ENCODE measurements at places on chromosomes 3 and 15.

DNA sequence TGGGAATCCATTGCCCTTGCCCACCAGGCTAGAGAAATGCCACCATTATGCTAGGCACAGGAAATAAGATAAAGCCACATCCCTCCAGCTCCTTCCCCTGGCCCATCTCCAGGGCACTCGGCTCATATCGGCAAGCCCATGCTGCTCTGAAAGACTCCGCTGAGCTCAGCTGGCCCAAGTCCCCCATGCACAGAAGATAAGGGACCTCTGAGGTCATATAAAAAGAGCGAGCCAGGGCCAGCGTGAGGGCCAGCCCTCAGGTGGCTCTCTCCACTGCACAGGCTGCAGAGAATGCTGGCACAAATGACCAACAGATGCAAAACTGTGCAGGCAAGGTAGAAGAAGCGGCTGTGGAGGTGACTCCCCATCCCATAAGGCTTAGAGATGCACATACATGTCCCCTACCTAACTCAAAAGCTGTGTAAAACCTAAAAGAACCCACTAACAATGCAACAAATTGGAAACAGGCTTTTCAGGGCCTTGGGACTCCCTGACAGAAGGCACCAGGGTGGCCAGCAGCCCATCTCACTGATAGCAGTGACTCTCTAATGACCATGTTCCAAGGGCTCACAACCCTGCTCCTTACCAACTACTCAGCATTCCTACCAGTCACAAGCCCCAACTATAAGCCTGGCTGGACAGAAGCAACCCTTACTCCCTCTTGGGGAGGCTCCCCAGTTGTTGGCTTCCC lies 3.0 kb downstream of the RAB6B start:
- no peak for DNase-seq

- no peak for DNase-seq
Observed at GRCh38 chr3:50605901-50606326, 5.7 kb downstream of the CISH start.

GRCh38 chr15:58546635-58547627 lies 115.1 kb downstream of the LIPC start:
- no peak for DNase-seq

DNA sequence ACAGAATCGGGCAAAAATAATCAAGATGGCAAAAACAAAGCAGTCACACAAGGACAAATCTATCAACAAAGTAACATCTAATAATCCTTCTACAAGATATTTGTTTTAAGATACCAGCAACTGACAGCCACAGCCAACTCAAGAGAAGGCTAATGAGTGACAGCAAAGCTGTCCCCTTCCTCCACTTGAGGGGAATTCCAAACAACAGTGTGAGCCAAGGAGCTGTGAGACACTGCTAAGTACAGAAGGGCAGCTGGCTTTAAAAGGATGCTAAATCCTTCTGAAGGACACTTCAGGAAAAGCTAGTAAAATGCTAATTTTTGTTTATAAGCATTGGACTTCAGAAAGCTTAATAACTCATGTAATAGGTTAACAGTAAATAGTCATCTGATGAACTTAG lies 120.3 kb upstream of the GOLGA8J start:
- no peak for DNase-seq

GRCh38 chr3:13538520-13539291 lies 10.2 kb upstream of the FBLN2 start:
- DNase-seq: no peak

- DNase-seq: no peak
Observed at GRCh38 chr3:36457667-36458066, 77.4 kb downstream of the STAC start.

GRCh38 chr15:31272558-31273257 lies 53.9 kb upstream of the KLF13 start:
- no peak for DNase-seq

- DNase-seq: no peak
Observed at GRCh38 chr3:31541089-31541488, 8.4 kb downstream of the STT3B start.

DNA sequence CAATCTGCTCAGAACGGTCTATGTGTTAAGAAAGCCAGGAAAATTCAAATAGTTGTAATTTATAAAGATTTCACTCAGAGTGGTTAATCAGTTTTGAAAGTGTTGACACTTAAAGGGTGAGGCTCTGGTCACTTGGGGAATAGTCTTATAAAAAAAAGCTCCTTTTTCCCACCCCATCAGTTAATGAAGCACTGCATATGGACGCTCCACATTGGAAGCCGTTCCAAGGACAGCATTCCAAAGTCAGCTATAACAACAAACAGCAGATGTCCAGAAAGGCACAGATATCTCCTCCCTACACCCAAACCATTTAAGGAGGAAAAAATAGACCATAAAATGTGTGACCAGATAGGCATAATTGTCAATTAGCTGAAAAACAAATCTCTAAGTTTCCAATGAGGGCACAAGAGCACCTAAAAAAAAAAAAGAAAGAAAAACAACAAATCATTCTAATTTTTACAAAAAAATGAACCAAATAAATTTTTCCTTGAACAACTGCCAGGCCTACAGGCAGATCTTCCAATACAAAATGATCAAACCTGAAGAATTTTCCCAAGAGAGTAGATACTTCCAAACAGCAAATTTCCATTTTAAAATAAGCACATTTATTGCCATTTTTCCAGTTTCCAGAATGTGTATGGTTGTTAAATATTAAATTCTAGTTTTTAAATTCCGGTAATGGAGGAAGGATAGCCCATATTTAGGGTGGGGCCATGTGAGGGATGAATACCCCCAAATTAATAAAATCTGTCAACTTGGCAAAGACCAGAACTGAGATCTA lies 198.3 kb downstream of the ERC2 start:
- DNase-seq: no peak

GRCh38 chr3:20041197-20041780 lies 1.0 kb downstream of the KAT2B start:
- DNase-seq: peak; percentile 69

All from stimulated activated naive CD4-positive, alpha-beta T cell (primary cell).